ENCODE measurements at places on chromosomes 11 and 22.

GRCh38 chr11:63853476-63853875, 14.6 kb downstream of the MARK2 start:
- no peak for DNase-seq

DNA sequence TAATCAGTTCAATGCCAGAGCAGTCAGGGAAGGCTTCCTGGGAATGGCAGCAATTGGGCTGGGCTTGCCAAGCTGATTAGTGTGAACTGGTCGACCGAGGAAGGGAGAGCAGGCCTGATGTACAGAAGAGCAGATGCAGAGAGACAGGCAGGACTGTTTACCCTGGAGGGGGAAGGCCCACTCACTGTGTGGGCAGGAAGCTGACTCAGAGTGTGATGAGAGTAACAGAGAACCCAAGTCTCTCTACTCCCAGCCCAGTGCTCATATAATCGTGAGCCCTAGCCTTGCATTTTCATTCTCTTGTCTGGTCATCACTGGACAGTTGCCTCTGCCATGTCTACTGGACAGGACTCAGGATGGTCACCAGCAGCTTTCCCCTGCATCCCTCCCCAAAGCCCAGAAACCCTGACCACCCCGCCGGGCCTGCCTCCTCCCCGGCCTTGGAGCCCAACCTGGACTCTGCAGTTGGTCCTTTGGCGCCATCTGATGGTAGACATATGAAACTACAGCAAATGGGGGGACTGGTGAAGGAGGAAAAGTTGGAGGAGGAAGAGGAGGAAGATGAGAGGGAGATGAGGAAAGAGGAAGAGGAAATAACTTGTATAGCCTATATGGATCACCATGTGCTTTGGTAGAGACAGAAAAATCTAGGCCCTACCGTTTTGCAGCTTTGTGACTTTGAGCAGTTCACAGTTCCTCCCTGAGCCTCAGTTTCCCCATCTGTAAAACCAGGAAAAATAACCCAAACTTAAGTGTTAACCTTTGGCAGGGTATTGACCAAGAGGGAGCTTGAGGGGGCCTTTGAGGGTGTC, 43.4 kb upstream of the PRDM11 start:
- DNase-seq, result peak; percentile 78

DNA sequence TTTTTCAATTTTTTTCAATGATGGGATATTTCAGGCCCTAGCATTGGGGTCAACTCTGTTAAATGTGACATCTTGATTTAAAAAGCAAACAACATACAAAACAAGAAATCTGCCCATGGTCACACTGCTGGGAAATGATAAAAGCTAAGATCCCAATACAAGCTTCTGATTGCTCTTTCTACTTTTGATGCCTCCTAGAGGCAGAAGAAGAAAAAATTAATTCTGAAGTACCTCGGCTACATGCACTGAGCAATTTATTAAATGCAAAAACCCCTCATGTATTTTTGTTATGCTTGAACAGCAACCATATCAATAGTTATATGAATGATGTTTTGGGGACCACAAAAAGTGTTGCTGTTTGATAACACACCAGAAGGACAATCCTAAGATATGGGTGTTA, 342.1 kb upstream of the NARS2 start:
- DNase-seq, result no peak

DNA sequence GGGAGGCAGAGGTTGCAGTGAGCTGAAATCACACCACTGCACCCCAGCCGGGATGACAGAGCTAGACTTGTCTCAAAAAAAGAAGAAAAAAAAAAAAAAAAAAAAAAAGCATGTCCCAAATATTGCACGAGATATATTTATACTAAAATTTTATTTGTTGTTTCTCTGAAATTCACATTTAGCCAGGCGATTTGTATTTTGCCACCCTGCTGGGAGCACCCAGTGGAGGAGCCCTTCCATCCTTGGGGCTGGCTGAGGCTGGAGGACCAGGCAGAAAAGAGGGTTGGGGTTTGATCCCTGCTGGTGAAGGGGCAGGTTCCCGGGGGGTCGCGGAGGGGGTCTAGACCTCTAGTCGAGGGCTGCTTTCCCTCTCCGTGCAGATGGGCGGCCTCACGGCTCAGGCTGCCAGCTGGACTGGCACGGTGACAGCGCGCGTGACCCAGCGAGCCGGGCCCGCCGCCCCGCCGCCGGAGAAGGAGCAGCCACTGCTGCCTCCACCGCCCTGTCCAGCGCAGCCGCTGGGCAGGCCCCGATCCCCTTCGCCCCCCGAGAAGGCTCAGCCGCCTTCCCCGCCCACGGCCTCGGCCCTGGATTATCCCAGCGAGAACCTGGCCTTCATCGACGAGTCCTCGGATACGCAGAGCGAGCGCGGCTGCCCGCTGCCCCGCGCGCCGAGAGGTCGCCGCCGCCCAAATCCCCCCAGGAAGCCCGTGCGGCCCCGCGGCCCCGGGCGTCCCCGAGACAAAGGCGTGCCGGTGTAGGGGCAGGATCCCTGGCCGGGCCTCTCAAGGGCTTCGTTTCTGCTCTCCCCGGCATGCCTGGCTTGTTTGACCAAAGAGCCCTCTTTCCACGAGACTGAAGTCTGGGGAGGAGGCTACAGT, 952 bp upstream of the CATSPERZ start:
- no peak for DNase-seq

Measured in fibroblast of skin of abdomen (primary cell).